ENCODE measurements at places on chromosomes 2 and 18.
A peak's percentile ranks its signal among the peaks of the same experiment; 100 is the strongest.

DNA sequence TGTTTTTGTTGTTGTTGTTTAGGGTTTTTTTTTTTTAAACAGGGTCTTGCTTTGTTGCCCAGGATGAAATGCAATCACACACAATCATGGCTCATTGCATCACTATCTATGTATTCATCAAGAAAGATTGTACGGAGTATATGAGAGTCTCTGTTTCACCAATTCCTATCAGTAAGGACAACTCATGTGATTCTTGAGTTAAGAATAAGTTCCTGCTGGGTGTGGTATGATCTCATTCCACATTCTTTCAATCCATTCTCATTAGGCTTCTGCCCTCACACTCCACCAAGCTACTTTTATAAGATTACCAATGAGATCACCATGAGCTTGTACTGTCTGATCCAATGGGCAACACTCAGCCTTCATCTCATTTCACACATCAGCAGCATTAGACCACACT, 9.1 kb upstream of the AP1S3 start:
- no peak for DNase-seq

- DNase-seq: no peak
Observed at GRCh38 chr2:195364015-195364965, 292.7 kb upstream of the SLC39A10 start.

- DNase-seq: no peak
Observed at GRCh38 chr2:18214936-18215335, 336.5 kb downstream of the KCNS3 start.

- DNase-seq: no peak
Observed at GRCh38 chr18:77157312-77157711, 24.7 kb upstream of the MBP start.

GRCh38 chr2:241161646-241162281, 11.5 kb downstream of the PPP1R7 start:
- DNase-seq: no peak

DNA sequence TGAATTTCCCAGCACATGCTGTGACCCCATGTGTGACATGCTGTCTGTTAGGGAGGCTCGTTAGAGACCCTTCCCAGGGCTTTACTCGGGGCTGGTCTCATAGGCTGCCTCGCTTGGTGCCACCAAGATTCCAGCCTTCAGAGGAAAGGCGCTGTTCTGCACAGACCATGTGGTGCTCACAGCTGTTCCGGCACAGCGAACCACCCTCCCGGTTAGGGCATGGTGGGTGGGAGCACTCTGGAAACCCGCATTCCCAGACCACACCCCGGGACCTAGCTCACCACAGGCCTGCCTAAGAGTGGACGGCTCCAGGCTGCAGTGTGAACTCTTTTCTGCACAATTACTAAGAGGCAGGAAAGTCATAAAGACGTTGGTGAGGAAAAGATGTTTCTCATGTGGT, 112.0 kb downstream of the MBP start:
- no peak for DNase-seq

DNA sequence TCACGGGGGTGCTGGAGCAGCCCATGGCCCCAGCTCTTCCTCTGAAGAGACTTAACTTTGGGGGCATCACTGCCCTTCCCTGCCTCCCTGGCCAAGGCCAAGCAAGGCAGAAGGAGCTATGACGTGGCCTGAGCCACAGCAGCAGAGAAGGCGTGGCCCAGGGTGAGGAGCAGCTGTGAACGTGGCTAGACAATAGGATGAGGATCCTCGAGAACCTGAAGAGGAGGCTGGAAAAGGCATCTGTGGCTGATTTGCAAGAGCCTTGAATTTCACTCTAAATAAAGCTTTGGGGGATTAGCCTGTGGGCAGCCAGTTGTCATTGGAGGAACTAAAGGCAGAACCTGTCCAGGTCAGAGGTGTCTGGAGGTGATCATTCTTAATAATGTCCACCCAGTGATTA, 652.9 kb upstream of the ID2 start:
- DNase-seq: no peak

DNA sequence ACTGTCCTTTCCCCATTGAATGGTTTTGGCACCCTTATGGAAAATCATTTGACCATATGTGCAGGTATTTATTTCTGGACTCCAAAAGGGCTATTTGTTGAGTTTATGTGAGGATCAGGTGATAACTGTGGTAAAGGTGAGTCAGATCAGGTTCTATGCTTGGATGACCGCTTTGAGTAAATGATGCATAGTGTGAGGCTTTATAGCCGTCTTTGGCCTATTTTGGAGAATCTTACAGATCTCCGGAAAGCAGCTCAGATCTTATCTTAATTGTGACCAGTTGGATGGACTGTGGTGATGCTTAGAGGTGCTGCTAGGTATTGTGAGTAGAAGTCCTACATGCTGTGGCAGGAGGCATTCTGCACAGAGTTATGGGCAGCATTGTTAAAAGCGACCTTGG, 126.2 kb downstream of the METTL8 start:
- DNase-seq: no peak

GRCh38 chr2:188032786-188033185, 258.9 kb upstream of the GULP1 start:
- no peak for DNase-seq

GRCh38 chr2:31764169-31764568, 183.4 kb upstream of the SRD5A2 start:
- DNase-seq: no peak

DNA sequence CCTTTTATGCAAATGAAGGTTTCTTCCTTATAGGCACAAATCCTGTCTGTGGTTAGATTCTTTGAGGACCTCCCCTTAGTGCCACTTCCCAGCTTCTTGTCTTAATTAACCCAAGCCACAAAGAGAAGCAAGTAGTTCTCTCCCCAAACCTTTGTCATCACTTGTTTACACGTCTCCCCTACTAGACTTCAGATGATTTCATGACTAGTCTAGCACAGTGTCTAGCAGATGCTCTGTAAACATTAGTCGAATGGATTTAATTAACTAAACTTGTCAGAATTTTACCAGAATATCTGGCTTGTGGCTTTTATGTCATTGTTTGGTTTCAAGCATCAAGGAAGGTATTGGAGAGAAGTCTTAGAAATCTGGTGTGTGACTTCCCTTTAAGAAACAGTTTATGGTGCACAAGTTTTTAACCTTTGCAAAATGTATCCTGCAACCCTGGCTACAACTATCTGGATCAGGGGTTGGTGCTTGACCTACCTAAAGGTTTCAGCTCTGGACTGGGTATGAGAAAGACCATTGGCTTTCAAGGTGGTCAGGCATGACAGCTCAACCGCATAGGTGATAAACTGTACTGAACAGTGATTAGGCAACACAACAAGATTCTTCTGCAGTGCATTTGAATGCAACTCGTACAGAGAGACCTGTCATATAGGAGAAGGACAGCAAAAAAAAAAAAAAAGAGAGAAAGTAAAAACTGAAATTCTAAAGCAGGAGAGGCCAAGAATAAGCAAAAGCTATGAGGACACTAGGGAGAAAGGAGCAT, 93.2 kb upstream of the CCDC150 start:
- DNase-seq: no peak

- no peak for DNase-seq
Observed at GRCh38 chr2:163353551-163353950, 382.3 kb downstream of the FIGN start.

DNA sequence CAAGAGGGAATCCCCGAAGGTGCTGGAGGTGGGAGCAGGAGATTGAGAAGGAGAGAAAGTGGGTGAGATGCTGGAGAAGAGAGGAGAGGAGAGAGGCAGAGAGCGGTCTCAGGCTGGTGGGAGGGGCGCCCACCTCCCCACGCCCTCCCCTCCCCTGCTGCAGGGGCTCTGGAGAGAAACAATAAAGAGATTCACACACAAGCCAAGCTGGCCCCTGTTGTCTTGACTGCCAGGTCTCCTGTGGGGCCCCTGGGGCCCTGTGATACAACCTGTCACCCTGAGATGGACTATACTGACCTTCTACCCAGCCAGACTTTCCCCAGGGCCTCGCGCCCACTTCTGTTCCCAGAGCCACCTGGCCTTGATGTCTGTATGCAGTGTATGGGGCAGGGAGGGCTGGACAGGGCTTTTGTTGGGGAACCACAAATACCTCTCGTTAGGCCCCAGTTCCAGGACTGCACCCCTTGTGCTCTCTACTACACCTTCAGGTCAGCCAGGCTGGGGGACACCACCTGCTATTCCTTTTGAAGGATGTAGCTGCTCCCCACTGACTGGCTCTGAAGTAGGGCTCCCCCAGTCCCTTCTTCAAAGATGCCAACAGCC, 8.0 kb upstream of the SPEG start:
- no peak for DNase-seq

- peak; percentile 46 for DNase-seq
Observed at GRCh38 chr2:169397697-169398096, 35.4 kb upstream of the LRP2 start.

- DNase-seq: no peak
Observed at GRCh38 chr2:237012577-237013267, 73.0 kb upstream of the COPS8 start.

GRCh38 chr2:96191937-96192670, 16.5 kb downstream of the STARD7 start:
- DNase-seq: no peak

DNA sequence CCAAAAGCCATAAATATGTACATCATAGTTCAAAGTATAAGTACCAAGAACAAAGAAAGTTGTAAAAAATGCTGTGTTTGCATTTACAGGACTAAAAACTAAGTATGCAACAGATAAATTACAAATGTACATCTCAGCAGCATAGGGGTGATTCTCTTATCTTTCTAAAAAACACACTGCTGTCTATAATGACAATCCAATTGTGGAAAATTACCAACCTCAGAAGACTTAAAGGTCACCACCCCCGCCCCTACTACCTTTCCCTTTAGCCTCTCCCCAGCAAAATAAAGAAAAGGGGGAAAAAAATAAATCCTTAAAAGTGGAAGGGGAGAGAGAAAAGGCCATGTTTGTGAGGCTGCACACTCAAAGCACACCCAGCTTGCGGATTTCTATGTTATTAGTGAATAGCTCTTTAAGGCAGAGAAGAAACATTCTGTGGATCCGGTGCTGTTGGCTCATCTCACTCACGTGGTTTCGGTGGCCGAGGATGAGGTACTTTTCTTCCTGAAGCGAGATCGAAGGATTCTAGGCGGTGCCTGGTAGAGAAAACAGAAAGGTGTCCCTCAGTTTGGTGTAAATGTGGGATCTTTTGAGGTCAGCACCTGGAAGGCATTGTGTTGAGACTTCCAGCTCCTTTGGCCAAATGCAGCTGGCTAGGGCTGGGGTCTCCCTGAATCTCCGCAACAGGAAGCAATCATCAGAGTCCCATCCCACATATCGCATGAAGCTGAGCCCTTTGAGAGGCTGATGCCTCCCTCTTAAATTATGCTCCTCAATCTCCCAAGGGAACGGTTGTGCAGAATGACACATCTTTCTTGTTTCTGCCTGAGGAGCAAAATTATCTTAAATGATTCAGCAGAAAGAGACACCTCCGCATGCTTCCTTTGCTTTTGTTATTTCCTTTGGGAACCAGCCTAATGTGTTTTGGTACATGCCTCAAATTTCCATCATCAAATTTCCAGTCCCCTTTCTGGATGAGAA, 17.6 kb downstream of the MRPL35 start:
- no peak for DNase-seq

GRCh38 chr18:48676346-48676745, 137.5 kb downstream of the CTIF start:
- no peak for DNase-seq

- DNase-seq: no peak
Observed at GRCh38 chr2:28053597-28053996, 163.1 kb downstream of the BABAM2 start.

DNA sequence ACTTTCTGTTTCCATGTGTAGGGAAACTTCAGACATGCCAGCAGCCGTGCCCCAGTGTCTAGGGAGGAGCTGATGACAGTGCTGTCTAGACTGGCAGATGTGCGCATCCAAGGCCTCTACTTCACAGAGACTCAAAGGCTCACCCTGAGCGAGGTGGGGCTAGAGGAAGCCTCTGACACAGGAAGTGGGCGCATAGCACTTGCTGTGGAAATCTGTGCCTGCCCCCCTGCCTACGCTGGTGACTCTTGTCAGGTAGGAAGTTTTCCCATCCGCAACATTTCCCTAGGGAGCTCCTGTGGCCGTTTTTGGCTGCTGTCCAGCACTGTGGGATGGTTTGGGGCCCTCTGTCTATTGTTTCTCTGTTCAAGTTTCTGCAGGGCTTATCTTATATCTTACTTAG, 143.1 kb upstream of the TTC39C start:
- no peak for DNase-seq

DNA sequence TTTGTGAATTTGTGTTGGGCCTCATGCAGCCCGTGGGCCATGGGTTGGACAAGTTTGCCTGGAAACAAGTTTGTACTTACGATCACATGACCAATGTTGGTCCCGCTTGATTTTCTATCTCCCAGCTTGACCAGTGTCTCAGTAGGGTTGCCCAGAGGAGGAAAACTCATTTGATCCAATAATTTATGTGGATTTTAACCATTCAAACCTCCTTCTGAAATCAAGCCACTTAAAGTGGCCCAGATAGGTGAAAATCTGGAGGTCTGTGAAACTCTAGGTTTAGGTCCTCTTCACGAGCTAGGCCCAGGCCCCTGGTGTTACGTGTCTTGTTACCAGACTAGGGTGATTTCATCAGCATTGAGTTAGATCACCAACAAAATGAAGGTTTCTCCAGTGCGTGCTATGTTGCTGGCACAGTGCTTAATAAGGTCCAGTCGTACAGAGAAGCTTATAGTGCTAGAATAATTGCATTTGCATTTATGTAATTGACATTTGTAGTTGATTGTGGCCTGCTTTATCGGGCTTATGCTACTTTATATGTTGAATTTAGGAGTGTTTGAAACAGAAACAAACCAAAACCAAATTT, 4.4 kb downstream of the ACTR2 start:
- no peak for DNase-seq

- DNase-seq: no peak
Observed at GRCh38 chr2:61769093-61769675, 84.7 kb downstream of the FAM161A start.

DNA sequence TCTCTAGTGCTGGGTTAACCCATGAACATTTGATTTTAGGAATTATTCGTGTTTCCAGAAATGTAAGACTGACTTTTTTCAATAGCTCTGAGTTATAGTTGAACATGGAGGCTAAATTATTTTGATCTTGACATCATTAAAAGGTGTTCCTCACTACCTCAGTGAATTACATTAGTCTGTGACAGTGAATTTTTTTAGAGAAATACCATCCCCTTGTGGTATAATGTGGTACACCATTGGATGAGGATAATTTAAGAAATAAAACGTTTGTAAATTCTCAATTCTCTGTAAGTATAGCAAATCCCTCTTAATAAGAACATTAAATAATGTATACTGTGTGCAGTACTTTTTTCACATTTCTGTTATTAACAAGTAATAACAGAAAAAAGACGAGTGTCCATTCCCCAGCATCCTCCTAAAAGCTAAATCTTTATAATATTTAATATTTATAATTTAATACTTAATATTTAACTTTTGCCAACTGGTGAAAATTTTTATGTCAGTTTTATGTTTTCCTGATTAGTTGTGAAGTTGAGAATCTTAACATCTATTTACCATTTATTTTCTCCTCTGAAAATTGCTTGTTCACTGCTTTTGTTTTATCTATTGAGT, 70.3 kb upstream of the CWC22 start:
- DNase-seq: peak; percentile 64

DNA sequence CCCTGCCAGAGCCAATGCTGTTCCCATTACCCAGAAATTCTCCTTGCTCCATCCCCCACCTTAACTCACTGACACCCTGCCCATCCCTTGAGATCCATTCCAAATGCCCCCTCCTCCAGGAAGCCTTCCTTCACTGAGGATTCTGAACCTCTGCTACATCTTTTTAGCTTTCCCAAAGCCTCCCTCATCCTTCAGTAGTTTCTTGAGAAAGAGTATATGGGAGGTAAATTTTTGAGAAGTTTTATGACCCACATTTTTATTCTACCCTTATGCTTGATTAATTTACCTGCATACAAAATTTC, 93.1 kb downstream of the INHBB start:
- DNase-seq: no peak

GRCh38 chr2:138601458-138602165, 100.0 kb downstream of the SPOPL start:
- no peak for DNase-seq
